NCI-H345 (cell line): ENCODE measurements at places on chromosomes 3 and 15.

GRCh38 chr3:12229896-12230295 lies 59.0 kb upstream of the PPARG start:
- DNase-seq, result no peak

- DNase-seq, result no peak
Observed at GRCh38 chr3:78426454-78426853, 1341.3 kb downstream of the ROBO1 start.

GRCh38 chr15:38068626-38069391 lies 134.4 kb downstream of the TMCO5A start:
- no peak for DNase-seq

DNA sequence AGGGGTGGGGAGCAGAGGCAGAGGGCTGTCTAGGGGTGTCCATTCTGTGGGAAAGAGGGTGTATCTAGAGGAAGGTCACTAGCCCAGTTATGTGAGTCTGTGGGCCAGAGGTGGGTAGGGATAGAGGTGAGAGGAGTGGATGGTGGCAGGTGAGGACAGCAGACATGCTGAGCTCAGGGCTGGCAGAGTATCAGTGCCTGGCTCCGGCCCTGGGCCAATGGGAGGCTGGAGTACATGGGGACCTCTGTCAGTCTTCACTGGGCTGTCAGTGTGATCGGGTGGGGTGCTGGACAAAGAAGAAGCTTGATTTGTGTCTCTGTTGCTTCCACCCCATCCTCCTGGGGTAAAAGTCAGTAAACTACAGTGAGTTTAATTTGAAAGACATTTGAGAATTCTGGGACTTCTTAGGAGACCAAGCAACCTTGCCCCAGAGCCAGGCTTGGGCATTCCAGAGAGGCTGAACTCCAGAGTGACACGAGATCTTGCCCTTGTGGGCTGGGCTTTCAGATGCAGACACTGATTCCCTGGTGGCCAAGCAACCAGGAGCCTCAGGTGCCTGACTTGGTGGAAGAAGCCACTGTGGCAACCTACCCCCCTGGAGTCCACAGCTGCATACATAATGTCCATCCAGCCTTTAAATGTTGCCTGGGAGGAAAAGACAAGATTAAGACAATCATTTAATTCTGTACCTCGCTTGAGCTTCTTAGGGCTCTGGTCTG lies 60.7 kb downstream of the EXOG start:
- DNase-seq, result no peak

DNA sequence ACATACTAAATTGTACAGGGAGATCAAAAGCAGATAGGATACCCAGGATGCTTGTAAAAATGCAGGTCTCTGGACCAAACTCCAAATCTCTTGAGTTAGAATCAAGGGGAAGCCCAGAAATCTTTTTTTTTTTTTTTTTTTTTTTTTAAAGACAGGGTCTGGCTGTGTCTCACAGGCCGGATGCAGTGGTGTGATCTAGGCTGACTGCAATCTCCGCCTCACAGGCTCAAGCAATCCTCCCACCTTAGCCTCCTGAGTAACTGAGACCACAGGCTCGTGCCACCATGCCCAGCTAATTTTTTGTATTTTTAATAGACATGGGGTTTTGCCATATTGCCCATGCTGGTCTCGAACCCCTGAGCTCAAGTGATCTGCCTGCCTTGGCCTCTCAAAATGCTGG lies 373.5 kb downstream of the SHQ1 start:
- no peak for DNase-seq

GRCh38 chr3:175751089-175751488 lies 892.0 kb downstream of the NAALADL2 start:
- DNase-seq, result no peak

GRCh38 chr3:129481766-129482332 lies 41.8 kb downstream of the IFT122 start:
- no peak for DNase-seq

DNA sequence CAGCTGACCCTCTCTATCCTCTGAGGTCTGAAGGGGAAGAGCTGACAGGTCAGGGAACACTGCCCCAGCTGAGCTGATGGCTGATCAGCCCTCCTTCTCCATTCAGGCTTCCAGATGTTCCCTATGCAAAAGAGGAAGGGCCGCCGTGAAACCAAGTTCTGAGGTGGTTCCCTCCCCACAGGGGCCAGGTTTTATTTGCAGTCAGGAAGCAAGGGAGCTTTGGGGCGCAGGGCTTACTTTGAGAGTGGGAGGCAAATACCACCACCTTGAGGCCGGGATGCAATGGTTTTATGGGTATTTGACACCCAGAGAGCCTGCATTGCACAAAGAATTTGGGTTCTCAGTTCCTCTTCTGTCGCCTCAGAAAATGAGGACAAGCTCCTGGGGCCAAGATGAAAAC lies 186.9 kb downstream of the ARRDC4 start:
- DNase-seq, result no peak
